Breast epithelium (tissue), 4 donors: ENCODE measurements at places on chromosomes 11 and 22. TPM values are rescaled to one million over a fixed set of nuclear protein-coding genes. Genes with fewer than 3 reads are reported as not detected.

The DHCR7 gene
- total RNA-seq: 25.2 TPM

The SLC22A12 gene
- total RNA-seq: not detected

The PIK3IP1 gene
- total RNA-seq: 72.5 TPM

The ABTB2 gene
- total RNA-seq: 1.3 TPM

The RAB36 gene
- 4.8 TPM for total RNA-seq

The YPEL4 gene
- total RNA-seq: 1.1 TPM

DNA sequence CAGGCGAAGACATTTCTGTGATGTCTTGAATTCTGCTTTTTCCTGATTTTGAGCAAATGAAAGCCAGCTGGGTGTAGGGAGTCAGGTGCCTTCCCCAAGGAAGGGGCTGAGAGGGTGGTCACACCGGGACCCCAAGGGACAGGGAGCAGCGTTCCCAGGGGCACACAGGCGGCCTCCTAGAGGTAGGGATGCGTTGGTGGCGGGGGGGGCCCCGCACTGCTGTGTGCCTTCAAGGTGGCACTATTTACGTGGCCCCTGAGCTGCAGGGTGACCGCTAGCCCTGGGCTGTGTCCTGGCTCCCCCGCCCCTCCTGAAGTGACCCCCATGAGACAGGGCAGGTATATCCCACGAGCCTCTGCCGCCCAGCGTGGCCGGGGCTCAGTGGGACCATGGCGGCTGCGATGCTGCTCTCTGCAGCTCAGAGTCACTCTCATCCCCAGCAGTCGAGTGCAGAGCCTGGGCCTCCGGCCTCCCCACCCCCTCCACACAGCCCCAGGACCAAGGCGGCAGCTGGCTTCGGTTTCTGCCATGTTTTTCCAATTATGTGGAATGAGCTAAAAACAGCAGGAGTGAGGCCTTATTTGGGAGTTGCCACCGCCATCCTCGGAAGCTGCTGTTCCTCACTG, 60.9 kb downstream of the LRP5 start:
- peak overlapping the region; percentile 91 for H3K27ac ChIP-seq
- no peak for DNase-seq
- no peaks in the 10 kb centered on the region for H3K36me3 ChIP-seq
- peak overlapping the region; percentile 19 for H3K4me3 ChIP-seq
- H3K4me1 ChIP-seq: peaks cover 4% of the 10 kb centered on the region
- H3K27me3 ChIP-seq: no peaks in the 10 kb centered on the region

GRCh38 chr11:45229401-45230020, 56.6 kb downstream of the SYT13 start:
- H3K4me3 ChIP-seq: no peak overlapping the region
- H3K27ac ChIP-seq: no peak overlapping the region
- H3K27me3 ChIP-seq: no peaks in the 10 kb centered on the region
- no peak for DNase-seq

- no peaks in the 10 kb centered on the region for H3K4me1 ChIP-seq
- no peaks in the 10 kb centered on the region for H3K36me3 ChIP-seq
- H3K27ac ChIP-seq: no peak overlapping the region
- H3K27me3 ChIP-seq: no peaks in the 10 kb centered on the region
- H3K4me3 ChIP-seq: no peak overlapping the region
Measured at GRCh38 chr11:132058211-132058772, 687.9 kb downstream of the NTM start.

DNA sequence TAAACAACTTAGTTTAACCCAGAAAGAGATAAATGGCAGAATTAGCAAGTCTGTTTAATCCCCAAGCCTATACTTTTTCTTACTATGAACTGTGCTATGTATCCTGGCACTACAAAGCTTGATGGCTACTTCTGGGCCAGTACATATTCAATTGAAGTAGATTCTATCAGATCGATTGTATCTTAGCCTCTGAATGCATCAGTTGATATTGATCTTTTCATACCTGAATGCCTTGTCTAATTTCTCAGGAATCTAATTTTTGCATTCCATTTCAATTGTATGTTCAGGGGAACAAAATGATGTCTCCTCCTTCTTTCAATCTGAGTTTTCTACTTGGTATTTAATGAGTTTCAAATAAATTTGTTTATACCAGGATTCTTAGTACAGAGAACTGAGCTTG, 1137.9 kb downstream of the LRRC4C start:
- H3K27ac ChIP-seq: no peak overlapping the region
- no peaks in the 10 kb centered on the region for H3K36me3 ChIP-seq
- no peak overlapping the region for H3K4me3 ChIP-seq
- no peak for DNase-seq
- H3K4me1 ChIP-seq: no peaks in the 10 kb centered on the region
